ENCODE measurements at places on chromosomes 6 and 20.
A peak's percentile ranks its signal among the peaks of the same experiment; 100 is the strongest.

DNA sequence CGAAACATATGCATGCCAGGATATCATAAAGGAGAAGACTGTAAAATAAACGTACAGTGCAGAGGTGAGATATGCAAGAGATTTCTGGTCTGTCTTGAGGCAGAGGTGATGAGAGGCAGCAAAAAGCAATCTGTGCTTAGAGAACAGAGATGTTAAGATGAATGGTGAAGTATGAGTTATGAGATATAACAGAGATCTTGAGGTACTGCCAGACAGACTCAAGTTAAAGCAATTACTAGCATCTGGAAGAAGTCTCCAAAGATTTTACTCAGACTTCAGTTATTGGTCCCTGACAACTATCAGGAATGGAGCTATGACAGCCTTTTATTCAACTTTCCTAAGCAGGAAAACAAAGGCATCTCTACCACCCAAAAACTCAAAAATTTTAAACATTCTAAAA lies 122.8 kb upstream of the DST start:
- no peak for DNase-seq

DNA sequence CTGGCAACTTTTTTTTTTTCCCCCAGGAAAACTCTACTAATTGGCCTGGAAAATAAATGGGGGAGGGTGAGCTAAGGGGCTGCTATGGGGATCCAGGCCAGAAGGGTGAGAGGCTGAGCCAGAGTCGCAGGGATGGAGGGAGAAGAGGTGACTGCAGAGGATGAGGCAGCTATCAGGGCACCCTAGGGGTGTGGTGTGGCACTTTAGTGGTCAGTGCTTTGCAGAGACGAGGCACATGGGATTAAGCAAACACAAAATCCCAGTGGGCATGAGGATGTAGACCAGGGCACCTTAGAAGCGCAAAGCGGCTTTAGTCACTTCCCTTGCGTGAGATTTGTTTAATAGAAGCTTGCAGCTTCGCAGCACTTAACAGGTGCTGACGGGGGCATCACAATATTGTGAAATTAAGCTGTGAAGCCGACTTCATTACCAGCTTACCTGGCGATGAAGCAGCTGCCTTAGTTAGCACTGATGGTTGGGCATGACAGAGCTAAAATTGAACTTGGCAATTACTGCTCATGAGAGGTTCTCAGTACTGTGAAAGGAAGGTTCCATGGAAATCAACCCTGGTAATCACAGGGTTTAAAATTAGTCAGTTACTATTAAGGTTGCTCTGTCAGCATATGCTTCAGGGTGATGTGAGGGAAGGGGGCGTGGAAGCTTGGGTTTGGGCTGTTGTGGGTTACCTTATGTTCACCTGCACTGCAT lies 26.0 kb downstream of the TOX2 start:
- DNase-seq, result no peak

DNA sequence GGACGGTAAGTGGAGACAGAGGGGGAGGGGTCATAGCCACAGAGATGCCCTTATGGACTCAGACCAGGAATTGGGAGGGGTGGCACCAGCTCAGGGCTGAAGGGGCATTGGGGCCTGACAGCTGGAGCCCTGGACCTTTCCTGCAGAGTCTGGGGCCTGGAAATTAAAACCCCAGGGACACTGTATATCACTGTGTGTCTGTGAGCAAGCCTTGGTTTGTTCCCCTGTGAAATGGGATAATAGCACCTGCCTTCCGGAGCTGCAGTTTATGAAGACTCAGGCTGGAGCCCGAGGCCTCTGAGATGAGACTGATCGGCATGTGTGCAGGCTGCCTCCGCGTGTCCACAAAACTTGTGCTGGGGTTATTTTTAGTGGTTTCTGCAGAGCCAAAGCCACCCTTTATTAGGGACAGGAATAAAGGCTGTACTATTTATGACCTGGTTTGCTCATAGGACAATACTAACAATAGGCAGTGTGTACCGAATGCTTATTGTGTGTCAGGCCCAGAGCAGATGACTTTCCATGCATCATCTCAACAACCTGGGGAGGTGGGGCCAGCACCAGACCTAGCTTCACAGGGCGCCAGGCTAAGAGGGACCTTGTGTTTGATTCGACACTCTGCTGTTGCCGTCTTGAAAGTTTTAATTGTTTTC lies 22.6 kb downstream of the MYH7B start:
- peak; percentile 69 for DNase-seq

DNA sequence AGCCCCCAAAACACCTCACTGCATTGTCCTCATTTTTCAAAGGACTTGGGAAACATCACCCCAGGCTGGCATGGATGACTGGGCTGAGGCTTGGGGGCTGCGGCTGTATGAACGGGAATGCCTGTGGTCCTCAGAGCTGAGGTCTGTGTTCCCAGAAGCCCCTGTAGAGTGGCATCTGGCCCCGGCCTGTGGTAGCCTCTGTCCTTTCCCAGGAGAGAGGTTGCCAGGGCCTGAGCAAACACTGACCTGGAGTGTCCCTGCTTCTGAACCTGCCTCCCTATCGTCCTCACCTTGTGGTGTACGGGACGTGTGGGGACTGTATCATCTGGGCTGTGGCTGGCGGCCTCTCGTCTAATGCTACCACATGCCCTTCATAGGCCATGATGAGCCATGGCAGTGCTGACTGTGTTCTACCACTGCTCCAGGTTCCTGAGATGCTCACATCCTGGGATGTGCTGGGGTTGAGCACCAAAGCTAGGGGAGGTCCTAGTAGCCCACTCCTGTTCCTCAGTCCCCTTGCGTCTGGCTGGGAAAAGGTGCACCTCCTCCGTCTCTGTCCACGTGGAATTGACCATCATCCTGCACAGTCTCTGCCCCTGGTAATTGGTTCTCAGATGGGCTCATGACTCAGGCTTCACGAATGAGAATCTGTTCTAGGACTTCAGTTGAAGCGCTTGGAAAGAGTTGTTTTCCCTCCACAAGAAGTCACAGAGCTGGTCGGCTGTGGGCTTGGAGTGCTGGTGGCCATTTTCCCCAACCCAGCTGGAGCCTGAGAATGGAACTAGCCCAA lies 27.6 kb downstream of the PHACTR3 start:
- no peak for DNase-seq

GRCh38 chr6:106637051-106637716 lies 7.8 kb downstream of the QRSL1 start:
- DNase-seq, result no peak

All from osteoblast (primary cell).